ENCODE measurements at places on chromosomes 3 and 15.

DNA sequence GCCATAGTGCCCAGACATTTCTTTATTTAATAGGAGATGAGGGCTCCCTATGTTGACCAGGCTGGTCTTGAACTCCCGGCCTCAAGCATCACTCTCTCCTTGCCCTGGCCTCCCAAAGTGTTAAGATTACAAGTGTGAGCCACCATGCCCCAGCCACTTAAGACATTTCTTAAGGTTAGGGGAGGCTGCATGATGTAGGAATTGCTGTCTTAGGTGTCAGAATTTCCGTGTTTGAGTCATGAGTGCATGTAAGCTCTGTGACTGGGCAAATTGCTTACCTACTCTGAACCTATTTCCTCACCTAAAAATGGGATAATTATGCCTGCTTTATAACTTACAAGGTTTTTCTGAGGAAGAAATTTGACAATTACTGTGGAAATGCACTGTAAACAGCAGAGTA is 34.2 kb upstream of the SIAH2 start:
- DNase-seq = no peak

DNA sequence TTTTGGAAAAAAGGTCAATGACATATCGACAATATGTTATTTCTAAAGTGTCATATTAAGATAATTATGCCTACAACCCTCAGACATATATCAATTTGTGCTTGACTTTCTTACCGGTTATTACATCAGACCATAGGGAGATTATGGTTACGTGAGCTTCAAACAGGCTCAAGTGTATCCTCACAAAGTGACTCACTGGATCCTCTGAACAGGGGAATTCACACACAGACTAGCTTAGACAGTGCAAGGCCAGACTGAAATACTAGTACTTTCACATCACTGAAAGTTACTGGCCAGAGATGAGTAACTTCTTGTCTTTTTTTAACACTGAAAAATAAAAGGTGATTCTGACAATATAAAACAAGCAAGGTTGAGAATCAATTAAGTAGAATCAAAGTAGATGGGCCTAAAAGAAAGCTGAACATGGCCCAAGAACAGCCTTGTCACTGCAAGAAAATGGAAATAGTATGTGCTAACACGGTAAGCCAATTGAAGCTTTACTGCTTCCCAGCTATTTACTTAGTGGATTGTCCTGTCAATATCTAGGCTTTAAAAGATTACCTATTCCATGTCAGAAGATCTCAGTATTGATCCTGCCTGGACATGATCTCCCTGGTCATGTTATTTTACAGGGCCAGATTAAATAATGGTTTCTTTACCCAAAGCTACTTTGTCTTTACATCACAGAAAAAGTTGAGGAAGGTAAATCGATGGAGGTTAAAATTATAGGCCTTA is 848.6 kb downstream of the ROBO1 start:
- no peak for DNase-seq

DNA sequence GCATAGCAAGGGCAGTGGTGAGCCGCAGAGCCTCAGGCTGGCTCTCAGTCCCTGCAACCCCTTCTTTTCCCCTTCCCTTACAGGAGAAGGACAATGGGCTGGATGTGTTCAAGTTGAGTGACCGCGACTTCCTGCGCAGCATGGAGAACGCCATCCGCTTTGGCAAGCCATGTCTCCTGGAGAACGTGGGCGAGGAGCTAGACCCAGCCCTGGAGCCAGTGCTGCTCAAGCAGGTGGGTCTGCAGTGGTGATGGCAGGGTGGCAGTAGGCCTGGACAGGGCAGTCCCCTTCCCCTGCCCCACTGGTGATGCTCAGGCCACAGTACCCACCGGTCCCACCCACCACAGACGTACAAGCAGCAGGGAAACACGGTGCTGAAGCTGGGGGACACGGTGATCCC is 53.8 kb downstream of the SEMA3G start:
- no peak for DNase-seq

DNA sequence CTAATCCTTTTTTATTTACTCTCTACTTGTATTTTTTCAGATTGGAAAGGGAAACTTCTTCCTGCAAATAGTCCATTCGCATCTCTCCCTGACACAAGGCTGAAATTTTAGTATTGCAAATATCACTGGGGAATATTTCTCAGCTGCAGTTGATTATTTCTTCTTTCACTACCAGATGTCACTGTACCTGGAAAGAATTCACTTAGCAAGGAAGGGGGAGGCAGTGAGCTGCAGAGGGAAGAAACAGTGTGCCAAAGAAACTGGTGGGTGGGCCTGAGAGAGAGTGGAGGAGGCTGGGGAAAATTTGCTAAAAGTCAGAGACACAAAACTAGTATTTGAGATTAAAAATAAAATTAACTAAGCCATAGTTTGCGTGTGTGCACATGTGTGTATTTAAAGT is 142.3 kb upstream of the STT3B start:
- DNase-seq = no peak

- no peak for DNase-seq
These were observed 237.8 kb upstream of the NR2E3 start for GRCh38 chr15:71572452-71573053.

DNA sequence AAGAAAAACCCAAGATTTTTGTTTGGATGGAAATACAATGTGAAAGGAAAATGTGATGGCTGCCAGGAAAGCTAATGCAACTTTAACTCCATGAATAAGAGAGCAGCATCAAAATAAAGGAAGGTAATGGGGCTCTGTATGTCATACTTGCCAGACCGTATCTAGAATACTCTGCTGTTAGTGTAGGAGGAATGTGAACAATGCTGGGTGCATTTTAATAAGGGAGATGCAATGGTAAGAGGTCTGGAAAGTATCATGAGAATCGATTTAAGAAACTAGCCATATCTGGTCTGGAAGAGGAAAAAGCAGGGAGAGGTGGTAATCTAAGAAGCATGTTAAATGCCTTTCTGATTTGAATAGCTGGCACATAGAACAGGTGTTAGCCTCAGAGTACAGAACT is 239.6 kb downstream of the GBE1 start:
- no peak for DNase-seq

- DNase-seq = no peak
These were observed 10.8 kb downstream of the PRICKLE2 start for GRCh38 chr3:64214381-64215018.
